ENCODE measurements at places on chromosomes 2 and 18.

- no peak for DNase-seq
Observed at GRCh38 chr2:230226051-230226551, 565 bp downstream of the SP140 start.

DNA sequence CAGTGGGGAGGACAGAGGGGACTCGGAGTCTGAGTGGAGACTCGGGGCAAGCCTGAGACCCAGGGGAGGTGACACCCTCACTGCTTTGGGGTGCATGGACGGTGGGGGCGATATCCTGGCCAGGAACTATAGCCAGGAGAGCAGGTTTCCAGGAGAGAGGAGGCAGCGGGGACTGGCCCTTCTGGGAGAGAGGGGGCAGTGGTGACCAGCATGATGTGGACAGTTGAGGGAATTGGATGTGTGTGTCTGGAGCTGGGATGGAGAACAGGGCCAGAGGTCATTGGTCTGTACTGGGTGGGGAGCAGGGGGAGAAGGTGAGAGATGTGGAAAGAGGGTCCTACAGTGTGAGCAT lies 63.6 kb downstream of the ACKR3 start:
- no peak for DNase-seq

- no peak for DNase-seq
Observed at GRCh38 chr18:44979748-44980147, 299.1 kb downstream of the SETBP1 start.

DNA sequence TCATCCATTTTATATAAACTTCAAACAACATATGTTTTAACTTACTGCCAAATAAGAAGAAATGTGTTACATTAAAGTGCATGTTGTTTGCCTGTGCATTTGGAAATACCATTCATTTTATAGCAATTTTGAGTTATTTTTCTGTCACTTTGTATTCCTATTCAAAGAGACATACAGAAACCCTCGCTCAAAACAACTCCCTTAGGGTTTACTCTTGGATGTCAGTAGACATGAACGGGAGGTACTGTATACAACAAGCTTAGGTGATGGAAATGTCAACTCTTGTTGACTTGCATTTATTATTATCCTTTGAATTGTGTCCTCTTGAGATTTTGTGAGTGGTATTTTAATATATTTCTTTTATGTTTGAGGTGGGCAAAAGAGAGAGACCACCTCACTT lies 132.3 kb downstream of the CAMKMT start:
- no peak for DNase-seq

DNA sequence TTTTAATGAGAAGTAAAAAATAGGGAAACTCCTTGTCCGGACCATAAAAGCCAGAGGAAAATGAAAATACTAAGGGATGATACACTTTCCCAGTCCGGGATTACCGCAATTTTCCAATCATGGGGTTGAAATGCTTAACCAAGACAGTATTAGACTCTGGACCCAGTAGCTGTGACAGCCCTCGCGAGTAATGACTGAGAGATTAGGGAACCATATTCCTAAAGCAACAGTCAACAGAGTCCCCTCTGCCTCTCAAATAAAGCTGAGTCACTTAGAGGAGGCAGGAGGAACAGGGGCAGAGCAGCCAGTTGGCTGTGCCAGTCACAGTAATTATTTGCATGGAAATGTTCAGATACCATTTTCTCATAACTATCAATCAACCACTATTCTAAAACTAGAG lies 34.8 kb downstream of the GPATCH11 start:
- DNase-seq, result no peak

DNA sequence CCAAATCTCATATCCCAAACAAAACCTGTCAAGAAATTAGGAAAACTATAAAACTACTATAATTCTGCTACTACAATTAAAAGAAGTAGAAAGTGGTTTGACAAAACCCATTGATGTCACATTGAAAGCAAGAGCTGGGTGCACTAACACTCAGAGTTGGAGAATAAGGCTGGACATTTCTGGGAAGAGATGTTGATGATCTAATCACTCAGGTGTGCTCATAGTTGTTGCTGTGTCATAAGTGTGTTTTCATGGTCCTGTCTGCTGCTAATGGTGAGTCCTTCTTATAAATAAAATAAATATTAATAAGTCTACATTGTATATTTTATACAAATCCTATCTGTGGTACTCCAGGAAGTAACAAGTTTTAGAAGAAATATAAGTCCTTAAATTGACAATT lies 168.2 kb upstream of the LRP1B start:
- no peak for DNase-seq

DNA sequence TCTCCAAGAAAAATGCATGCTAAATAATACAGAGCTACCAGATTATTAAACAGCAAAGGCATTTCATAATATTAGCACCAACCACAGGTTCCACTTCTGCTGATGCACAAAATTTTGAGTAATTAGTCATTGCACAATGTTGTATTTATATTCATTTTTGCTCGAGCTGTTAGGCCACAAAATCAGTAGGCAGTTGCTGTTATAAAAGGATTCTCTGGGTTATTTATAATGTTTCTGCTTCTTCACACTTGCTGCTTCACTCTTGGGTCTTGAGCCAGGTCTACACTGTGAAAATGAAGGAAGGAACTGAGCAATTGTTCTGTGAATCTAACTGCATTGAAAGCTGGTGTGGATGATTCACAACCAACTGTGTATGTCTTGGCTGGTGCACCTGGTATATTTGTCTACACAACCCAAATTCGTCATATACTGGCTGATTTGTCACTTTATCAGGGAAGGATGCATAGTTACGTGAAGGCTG lies 38.3 kb downstream of the MRPL33 start:
- DNase-seq, result no peak

- no peak for DNase-seq
Observed at GRCh38 chr2:99977966-99978365, 164.4 kb downstream of the AFF3 start.

DNA sequence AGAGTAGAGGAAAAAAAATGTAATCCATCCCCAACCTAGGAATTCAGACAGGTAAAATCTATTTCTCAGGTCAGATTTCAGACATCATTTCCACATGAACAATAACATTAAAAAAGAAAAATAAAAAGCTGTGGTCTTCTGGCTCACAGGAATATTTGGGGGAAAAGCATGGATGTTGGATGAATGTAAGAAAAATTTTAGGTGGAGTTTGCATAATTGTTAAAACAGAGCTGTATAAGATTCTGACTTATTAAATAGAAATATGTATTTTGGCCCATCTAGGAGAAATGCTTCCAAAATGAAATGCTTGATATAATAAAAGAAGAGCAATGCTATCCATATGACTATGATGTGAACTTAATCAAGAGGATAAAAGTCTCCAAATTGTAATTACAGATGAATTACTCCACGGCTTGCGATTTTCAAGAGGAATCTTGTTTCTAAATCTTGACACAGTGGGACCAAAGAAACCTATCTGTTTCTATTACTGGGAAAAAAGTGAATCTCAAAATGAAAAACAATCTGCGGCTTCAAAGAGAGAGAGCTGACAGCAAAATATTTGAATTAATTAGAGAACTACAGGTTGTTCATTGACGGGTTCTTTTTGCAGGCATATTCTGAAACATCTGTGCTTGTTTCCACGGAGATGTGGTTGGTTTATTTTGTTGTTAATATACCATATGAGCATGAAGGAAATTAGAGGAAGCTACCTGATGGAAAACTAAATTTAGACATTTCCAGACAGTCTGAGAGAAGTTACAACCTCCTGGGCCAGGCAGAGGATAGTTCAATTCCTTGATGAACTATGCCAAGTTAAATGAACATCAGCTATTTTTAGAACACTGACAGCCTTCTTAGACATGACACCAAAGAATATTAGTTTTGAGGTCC lies 468.7 kb downstream of the PID1 start:
- DNase-seq, result no peak

DNA sequence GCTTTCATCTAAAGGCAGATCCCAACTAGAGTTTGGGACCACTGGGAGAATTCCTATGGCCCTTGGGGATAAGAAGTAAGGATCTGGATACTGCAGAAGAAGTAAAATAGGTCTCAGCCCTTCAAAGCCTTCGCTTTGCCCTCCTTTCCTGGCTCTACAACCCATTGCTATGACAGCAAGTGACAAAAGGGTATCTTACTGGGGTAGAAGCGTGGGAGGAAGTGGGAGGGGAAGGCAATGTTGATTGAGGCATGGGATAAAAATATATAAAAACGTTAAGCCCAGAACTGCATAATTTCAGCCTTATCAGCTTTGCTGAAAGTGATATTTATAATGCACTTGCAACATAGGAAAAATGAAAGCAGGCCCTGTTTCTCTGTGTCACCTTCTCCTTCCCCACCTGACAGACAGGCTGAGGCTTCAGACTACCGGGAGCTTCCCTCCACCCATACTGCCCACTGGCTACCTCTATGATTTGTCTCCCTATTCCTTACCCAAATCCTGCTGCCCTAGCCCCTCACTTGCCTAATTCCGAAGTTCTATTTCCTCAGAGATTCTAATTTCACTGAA lies 14.9 kb upstream of the SOS1 start:
- no peak for DNase-seq
